ENCODE measurements at places on chromosomes 5 and 9.

- no peak for DNase-seq
These were observed 71.8 kb upstream of the LRRC70 start for GRCh38 chr5:62506659-62507460.

DNA sequence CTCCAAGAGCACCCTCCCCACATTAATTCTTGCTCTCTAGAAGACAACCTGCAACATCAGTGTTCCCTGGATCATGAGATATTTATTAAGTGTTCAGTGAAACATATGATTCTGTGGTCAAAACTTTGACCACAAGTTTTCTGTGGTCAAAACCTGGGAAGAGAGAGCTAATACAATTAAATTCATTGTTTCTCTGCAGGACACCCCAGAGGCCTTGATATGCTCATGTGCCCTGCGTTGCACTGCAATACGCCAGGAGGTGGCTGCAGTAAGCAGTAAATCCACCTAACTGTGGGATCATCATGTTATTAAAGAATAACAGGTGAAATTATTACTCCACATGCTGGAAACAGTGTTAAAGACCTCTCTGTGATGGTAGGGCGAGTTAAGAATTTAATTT is 109.3 kb upstream of the SPDL1 start:
- no peak for DNase-seq

- no peak for DNase-seq
These were observed 805.6 kb downstream of the BRINP1 start for GRCh38 chr9:118563677-118564076.

DNA sequence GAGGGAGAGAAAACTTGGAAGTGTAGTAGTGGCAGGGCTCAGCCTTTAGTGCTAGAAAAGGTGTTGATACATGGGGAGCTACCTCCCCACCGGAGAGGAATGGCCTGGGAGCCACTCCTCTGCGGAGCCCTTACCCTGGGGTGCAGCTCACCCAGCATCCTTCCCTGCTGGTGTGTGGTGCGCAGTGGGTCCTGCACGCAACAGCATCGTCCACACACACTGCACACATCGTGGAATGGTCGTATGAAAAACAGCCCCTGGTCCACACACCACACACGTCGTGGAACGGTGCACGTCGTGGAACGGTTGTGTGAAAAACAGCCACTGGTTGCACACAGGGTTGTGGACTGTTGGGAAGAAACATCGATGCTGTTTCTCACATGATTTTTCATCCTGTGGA is 16.1 kb upstream of the AHRR start:
- no peak for DNase-seq

GRCh38 chr5:118070041-118070440 is 918.3 kb downstream of the DTWD2 start:
- no peak for DNase-seq

DNA sequence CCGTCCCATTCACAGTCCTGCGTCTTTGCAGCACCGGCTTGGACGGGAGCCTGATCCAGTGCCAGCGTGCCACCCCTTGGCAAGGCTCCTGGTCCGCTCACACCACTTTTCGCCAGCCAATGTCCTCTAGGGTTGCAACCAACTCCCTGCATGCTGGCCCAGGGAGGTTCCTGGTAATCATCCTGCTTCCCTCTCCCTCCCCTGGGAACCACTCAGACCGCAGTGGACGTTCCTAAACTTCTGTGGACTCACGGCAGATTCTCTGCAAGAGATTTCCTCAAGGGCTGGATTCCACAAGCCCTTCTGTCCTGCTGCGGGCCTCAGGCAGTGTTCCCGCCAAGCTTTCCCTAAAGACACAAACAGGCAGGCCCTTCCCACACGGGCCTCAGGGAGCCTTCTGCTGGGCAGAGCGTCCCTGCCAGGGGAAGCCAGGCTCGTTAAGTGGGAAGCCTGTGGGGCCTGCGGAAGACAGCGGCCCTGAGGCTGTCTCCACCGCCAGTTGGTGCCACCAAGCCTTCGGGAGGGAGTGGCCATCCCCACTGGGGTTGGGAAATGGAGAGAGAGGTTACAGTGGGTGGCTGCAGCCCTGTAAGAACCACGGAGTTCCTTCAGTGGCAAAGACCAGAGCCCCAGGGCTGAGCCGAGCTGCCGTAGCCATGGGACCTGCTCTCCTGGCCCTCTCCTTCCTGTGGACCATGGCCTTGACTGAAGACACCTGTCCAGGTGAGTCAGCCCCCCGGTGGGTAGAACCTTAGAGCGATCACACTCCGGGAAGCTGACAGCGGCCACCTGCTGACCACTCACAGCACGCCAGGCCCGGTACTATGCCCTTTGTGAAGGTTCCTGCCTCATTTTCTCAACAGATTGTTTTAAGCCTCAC is 16.4 kb upstream of the FCN2 start:
- DNase-seq, result no peak

DNA sequence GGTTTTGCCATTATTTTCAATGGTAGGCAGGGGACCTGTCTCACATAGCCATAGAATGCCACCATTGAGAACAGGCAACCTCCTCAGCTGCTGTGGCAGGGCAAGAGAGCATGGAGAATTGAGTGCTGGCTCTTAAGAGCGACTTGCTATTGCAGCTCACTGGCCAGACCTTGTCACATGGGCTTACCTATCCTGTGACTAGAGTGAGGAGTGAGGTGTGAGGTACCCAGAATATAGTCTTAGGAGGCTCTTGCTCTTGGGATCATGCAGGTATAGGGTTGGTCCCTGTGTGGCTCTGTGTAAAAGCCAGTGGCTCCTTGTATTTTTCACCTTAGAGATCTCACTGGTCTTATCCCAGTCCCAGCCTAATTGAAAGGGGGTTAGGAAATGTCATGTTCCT is 39.8 kb upstream of the NR3C1 start:
- DNase-seq, result no peak

GRCh38 chr9:35464141-35465025 is 25.5 kb upstream of the RUSC2 start:
- DNase-seq, result no peak

DNA sequence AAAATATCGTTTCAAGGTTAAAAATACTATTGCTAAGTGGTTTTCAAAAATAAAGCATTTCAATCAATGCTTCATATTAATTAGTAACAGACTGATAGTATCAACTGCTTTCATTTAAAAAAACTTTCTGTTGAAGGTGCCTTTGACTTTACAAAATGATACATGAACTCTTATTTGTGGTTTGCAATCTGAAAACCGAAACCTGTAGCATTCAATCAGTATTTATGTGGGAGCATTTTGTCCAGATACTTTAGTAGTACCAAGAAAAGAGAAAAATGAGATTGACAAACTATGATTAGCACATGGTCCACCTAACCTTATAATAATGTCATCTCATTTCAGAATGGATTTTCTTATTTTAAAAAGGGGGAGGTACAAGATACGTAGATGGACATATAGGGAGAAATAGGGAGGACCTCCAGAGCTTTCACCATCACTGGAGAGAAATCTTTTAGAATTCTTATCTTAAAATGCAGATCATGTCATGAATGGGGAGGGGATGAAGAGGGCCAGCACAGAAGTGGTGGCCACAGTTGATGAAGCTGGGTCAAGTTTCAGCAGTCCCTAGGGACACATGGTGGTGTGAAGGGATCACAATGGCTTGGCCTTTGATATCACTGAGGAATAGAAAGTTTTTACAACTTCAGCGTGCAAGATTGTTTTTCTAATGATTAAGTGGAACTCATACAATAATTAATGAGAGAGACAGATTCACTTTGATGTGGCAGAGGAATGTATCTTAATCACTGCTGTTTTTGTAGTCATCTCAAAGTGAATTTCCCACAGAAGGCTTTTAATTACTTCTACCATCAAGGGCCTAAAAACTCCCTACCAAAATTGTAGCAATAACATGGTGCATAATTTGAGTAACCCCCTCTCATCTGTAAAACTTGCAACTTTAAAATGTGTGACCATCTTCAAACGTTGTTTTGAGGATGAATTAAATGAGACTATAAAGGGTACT is 322.3 kb upstream of the EDIL3 start:
- DNase-seq, result no peak
